ENCODE measurements at places on chromosomes 7 and 10.

- DNase-seq: no peak
These were observed 184.2 kb downstream of the EMX2 start for GRCh38 chr10:117726596-117727295.

- DNase-seq: no peak
These were observed 73.2 kb downstream of the SRI start for GRCh38 chr7:88146616-88147015.

DNA sequence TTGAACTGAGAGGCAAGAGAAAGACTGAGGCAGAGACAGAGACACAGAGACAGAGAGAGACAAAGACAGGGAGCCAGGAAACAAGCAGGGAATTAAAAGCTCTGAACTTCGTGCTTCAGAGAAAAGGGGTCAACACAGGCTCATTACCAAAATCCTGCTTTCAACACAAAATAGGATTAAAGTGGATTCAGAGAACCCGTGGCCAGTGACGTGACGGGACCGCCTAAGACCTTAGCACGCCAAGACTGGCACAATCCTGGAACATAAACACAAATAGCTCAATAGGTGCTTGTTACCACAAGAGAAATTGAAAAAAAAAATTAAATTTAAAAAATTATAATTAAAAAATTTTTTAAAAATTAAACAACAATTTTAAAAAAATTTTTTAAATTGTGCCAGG, 21.5 kb downstream of the ASB13 start:
- no peak for DNase-seq

DNA sequence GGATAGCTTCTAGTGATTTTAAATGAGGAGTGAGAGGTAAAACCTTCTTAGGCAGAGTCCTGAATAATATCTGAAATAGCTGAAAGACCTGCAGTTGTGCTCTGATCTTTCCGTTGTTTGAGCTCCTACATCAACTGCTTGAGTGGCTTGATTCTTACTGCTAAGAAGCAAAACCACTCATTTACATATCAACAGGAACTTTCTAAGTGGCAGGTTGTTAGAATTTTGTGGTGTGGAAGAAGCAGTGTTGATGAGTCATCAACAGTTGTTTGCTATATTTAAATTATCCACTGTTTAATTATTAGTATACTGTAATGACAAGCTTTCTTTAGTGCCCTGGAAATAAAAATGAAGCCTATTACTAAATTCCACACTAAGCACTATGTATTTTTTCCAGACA, 689.5 kb downstream of the DNAJB9 start:
- no peak for DNase-seq

GRCh38 chr10:11189582-11190376, 172.1 kb downstream of the CELF2 start:
- DNase-seq: no peak

DNA sequence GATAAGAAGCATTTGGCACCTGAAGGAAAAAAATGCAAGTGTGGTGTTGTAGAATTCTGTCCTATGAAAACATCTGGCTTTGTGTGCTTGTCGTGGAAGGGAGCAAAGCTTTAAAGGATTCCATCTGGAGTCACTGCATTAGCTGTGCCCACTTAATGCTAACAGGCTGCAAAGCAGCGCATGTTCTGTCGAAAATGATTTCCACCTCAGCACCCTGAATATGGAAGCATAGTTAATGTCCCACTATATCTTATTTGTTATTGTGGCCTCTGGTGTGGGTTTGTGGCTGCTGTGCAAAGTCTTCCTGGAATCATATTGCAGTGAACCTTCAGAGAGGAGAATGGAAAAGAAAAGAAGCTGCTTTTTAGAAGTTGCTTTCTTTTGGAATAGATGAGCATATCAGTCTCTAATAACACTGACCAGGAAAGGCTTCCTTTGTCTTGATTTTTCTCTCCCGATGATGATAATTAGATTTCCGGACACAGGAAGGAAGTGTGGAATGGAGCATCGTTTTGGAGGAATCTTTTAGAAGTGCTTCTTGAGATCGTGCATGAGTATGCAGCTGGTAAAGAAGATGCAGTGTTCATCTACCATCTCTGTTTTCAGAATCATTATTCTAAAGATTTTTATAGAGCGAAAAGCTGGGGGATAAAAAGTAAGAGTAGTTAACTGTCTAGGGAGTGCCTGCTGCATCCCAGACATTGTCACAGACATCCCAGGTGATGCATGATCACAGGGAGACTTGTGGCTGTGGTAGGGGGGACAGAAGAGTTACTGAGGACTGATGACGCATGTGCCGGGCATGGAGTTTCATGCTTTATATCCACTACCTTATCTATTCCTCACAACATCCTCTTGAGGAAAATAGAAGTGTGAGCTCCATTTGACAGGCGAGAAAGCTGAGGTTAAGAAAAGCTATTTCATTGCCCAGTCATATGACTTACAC, 54.6 kb downstream of the TEX36 start:
- DNase-seq: no peak

- no peak for DNase-seq
These were observed 405.0 kb upstream of the GALNT17 start for GRCh38 chr7:70726951-70727378.

GRCh38 chr7:32150039-32150438, 79.8 kb upstream of the PDE1C start:
- DNase-seq: no peak

DNA sequence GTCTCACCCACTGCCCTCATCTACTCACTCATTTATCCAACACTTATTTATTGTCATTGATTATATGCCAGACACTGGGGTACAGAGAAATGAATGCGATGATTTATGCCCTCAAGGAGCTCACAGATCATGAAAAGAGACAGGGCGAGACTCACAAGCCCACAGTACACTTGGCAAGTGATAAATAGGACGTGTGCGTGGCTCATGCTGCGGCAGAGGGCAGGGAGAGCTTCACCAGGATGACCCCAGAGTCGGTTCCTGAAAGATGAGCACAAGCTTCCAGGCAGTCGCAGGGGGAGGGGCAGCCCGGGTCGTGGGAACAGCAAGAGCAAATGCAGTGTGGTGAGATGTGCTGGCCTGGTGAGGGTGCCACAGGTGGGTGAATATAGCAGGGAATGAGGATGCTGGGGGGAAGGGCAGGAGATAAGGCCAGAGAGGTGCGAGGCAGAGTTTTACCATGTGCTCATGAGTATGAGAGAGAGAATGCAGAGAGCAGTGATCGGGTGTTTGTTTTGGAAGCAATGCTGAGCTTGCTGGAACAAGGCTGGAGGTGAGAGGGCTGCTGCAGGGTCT, 70.9 kb downstream of the ATXN7L1 start:
- no peak for DNase-seq

GRCh38 chr10:125016611-125017202, 74.8 kb downstream of the ZRANB1 start:
- DNase-seq: no peak

GRCh38 chr7:1236132-1236661, 3.5 kb downstream of the UNCX start:
- DNase-seq: no peak

DNA sequence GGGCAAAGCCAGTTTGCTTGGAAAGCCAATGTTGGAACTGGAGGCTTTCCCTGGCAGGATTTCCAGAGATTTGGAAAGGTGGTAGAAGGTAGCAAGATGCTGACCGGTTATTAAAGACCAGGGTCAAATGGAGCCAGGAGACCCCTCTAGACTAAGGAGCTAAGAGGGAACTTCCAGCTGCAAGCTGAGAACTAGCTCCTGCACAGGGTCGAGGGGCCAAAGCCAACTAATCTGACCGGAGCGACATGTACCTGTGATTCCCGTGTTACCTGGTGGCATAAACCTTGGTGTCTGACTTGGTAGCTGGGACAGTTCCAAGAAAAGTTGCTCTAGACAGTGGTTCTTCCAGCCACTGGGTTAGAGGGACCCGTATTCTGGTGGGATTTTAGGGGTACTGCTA, 41.8 kb downstream of the SPDYE5 start:
- peak; percentile 38 for DNase-seq

DNA sequence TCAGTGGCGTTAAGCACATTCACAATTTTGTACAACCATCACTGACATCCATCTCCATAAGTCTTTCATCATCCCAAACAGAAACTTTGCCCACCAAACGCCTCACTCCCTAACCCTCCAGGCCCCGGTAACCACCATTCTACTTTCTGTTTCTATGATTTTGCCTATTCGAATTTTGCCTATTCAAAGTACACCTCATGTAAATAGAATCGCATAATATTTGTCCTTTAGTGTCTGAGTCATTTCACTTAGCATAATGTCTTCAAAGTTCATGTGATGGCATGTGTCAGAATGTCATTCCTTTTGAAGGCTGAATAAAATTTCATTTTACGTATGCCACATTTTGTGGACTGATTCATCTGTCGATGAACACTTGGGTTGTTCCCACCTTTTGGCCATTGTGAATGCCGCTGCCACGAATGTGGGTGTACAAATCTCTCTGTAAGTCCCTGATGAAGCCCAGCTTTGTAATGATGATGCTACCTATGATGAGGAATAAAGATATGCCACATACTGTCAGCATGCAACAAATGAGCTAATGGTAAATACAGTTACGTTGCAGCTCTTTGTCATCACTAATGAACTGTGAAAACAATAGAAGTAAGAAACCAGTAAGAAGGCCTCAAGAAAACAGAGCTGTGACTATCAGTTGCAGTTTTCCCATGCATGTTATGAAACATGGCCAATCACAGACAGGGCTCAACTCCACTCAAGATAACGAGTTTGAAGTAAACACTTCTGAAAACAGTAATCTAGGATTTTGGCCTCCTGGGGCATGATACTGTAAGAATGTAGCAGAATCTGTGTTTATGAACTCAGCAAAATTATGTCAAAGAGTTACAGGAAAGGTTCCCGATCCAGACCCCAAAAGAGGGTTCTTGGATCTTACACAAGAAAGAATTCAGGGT, 120.0 kb downstream of the ADAM12 start:
- no peak for DNase-seq

- DNase-seq: no peak
These were observed 28.5 kb downstream of the CHCHD3 start for GRCh38 chr7:133053321-133053891.

DNA sequence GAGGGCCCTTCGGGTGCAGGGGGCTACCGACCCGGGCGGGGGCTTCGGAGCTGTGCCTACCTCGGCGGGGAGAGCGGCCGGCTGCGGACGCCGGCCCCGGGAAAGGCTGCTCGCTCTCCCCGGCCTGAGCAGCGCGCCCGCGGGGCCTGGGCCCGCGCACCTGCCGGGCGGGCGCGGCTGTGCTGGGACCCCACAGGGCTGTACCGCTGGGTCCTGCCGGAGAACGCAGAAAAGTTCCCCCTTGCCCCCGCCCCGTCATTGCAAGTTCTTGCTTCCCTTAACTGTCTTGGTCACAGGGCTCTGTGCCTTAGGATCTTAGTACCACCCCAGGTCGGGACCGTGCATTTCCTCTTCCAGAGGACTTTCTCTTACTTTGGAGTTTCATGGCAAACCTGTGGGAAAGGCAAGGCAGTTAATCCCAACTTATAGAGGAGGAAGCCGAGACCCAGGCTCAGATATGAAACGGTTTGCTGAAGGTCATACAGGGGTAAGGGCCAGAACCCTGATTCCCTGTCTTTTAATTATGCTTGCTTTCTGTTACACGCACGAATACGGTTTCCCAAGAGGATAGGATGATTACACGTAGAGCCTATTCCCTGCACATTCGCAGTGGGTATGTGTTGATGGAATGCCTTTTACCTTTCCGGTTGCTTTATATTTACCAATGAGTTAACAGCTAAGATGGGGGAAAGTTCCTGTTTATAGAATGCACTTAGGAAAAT, 652 bp downstream of the PCGF5 start:
- peak; percentile 52 for DNase-seq

GRCh38 chr10:78177491-78178185, 144.0 kb downstream of the RPS24 start:
- DNase-seq: no peak

DNA sequence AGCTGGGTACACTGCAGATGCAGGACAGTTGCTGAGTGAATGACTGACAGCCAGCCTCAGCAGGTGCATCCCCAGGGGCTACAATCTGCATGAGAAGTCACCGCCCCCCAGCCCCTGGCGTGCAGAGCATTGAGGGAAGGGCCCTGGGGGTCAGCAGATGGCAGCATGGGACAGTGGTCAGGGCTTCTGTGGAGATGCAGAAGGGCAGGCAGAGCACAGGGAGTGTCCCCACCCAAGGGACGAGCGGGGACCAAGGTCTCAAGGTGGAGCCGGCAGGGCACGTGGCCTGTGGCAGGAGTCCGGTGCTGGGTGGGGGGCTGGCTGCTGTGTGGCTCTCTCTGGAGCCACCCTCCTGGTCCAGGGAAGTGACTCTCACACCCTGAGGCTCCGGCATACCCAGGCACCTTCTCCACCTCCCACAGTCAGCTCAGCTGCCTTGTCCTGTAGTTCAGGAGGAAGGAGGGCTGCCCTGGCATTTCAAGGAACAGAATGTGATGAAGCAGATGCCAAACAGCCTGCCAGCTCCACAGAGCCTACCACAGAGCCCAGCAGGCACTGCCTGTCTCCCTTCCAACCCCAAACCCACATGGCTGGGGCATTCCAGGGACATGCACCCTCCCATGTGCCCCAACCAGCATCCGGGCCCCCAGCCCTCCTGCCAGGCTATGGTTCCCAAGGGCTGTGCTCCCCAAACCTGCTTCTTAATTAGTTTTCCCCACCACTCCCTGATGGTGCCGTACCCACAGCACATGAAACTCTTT, 114.5 kb downstream of the TMEM130 start:
- DNase-seq: no peak

DNA sequence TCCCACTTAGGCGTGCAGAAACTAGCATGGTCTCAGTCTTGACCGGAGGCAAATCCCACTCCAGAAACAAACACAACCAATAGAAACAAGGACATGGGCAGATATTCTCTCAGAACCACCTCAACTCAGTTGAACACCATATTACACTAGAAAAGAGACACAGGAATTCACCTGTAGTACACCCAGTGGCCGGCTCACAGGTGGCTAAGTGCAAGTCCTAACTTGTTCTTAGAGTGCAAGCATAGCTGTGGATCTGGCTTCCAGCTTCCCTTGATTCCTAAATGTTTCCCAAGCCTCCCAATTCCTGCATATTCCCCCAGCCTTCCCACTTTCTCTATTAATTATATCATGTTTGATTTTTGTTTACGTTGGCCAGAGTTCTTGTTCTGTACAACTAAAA, 164.4 kb downstream of the TPK1 start:
- DNase-seq: no peak

- DNase-seq: peak; percentile 52
These were observed at the start of gene ZC3HAV1L for GRCh38 chr7:139035586-139036353. Gene ZC3HAV1L (minus strand): TSS chr7:139036042. CDS start chr7:139036017, 25 bp downstream.

DNA sequence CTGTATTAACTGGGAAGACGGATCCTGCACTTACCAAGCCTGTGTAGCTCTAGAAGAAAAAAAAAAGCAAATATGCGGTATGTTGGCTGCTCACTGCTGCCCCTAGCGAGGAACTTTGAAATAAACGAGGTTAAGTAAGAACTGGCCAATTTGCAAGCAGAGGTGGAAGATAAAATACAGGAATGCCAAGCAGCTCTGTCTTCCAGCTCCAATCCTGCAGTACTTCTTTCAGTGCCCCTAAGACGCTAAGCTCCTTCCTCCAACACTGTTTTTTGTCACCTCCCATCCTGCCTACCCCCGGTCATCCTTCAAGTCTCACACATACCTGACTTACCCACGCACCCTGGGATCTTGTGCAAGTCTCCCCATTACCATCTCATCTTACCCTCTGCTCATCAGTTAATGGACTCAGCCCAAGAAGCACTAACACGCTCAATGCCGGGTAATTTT, 809 bp downstream of the C10orf143 start:
- DNase-seq: peak; percentile 65

GRCh38 chr7:12090757-12091221, 120.3 kb upstream of the TMEM106B start:
- no peak for DNase-seq

All from left lobe of liver (tissue), 2 donors.